ENCODE measurements at places on chromosomes 11 and 22.

DNA sequence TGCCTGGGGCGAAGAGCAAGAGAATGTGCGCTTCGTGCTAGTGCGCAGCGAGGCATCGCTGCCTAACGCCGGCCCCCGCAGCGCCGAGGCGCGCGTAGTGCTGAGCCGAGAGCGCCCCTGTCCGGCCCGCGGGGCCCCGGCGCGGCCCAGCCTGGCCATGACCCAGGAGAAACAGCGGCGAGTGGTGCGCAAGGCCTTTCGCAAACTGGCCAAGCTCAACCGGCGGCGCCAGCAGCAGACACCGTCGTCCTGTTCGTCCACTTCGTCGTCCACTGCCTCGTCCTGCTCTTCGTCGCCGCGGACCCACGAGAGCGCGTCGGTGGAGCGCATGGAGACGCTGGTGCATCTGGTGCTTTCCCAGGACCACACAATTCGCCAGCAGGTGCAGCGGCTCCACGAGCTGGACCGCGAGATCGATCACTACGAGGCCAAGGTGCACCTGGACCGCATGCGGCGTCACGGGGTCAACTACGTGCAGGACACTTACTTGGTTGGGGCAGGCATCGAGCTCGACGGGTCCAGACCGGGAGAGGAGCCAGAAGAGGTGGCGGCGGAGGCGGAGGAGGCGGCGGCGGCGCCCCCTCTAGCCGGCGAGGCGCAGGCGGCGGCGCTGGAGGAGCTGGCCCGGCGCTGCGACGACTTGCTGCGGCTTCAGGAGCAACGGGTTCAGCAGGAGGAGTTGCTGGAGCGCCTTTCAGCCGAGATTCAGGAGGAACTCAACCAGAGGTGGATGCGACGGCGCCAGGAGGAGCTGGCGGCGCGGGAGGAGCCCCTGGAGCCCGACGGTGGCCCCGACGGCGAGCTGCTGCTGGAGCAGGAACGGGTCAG is 1.0 kb downstream of the RASSF10 start:
- DNase-seq, result no peak

DNA sequence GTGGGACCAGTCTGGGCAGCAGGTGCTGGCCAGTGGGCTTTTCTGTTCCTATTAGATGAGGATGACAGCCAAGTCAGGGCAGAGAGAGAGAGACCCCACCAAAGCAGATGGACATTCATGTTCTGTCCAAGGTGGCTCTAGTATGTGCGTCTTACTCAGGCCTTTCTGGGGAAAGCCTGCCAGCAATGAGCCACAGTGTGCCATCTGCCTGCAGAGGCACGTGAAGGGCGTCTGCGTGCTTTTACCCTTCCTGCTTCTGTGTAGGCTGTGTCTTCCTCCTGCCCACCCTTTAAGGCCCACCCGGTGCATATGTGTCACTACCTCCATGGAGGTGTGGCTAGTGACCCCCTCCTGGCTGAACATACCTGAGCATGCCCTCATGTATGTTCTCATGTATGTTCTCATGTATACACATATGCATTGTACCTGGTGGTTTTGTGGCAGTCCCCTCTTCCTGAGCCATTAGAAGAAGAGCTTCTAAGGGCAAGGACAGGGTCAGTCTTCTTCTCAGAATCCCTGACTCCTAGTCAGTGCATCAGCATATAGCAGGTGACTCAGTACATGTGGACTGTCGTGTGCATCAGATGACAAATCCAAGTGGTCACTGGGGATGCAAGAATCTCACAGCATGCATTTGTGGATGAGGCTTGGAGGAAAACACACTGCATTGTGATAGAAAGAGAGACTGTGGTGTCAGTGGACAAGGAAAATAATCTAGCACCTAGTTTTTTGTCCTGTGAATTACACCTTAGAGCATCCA is 90.4 kb upstream of the YWHAH start:
- no peak for DNase-seq

DNA sequence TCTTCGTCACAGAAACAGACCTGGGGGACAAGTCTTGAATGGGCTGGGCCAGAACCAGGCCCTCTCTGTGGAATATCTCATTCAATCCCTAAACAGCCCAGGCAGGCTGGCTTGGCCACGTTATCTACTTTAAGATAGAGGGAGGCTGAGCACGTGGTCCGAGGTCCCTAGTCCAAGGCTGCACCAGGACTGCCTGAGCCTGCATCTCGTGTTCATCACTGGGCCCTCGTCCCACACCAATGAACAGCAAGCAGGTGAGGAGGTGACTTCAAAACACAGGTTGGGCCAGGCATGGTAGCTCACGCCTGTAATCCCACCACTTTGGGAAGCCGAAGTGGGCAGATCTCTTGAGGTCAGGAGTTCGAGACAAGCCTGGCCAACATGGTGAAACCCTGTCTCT is 20.3 kb upstream of the FGF3 start:
- no peak for DNase-seq

- DNase-seq, result no peak
Measured at GRCh38 chr11:17877886-17878285, 135.0 kb downstream of the SERGEF start.

DNA sequence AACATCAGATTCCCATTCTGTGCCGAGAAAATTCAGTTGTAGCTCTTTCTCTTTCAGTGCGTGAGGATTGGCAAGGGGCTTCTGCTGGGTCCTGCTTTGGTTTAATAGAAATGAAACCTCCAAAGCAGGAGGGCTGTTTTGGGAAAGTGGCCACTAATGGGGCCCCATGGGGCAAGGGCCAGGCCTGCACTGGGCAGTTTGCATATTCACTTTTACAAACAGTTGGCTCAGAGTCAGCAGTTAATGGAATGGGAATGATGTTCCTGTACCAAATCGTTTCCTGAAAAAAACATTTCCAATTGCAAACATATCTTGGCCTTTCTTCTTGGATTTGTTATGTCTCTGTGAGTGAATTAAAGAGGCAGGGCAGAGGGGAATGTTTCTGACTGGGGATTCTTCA is 92.1 kb downstream of the PARVA start:
- no peak for DNase-seq

GRCh38 chr11:120577041-120577440 is 65.5 kb downstream of the GRIK4 start:
- no peak for DNase-seq

- no peak for DNase-seq
Measured at GRCh38 chr22:25402501-25403283, 161.8 kb upstream of the GRK3 start.

- DNase-seq, result no peak
Measured at GRCh38 chr22:47965066-47965465, 1202.6 kb downstream of the TBC1D22A start.

All from MV-4-11 (cell line).